ENCODE measurements at places on chromosomes 16 and 17. TPM values are rescaled to one million over a fixed set of nuclear protein-coding genes. Genes with fewer than 3 reads are reported as not detected.

Gene IRX5
- total RNA-seq = not detected

Gene KRT17
- total RNA-seq = 15.1 TPM

Gene TMEM220
- 1.2 TPM for total RNA-seq

Gene DOC2A
- 1.2 TPM for total RNA-seq

Gene GNG13
- total RNA-seq = not detected

Gene CTRB2
- not detected for total RNA-seq

Gene ACSM2A
- total RNA-seq = not detected

Gene RMI2
- 10.5 TPM for total RNA-seq

Gene NUPR1
- 20.8 TPM for total RNA-seq

Gene TAC4
- total RNA-seq = not detected

Gene MYH1
- not detected for total RNA-seq

Gene CACNA1H
- total RNA-seq = 0.33 TPM

Gene MT4
- total RNA-seq = not detected

Gene GAST
- total RNA-seq = not detected

Gene IRX6
- total RNA-seq = not detected

Gene KCNG4
- total RNA-seq = not detected

Gene ITGA2B
- total RNA-seq = 0.15 TPM

Gene TSPAN10
- 2.6 TPM for total RNA-seq

Gene PRAC2
- total RNA-seq = not detected

Gene P2RX1
- not detected for total RNA-seq

Gene KRT26
- not detected for total RNA-seq

Gene LCAT
- 7.6 TPM for total RNA-seq

Data from smooth muscle cell of trachea (primary cell).